ENCODE measurements at places on chromosomes 3 and 15. TPM values are rescaled to one million over a fixed set of nuclear protein-coding genes. Genes with fewer than 3 reads are reported as not detected.

The MESP2 gene
- 0.96 TPM for total RNA-seq

The SLC22A14 gene
- total RNA-seq, result 0.48 TPM

The CFAP100 gene
- not detected for total RNA-seq

GRCh38 chr3:18765662-18766061 lies 340.5 kb upstream of the SATB1 start:
- DNase-seq, result no peak

- DNase-seq, result no peak
Measured at GRCh38 chr15:35281515-35281914, 196.4 kb upstream of the NANOGP8 start.

GRCh38 chr3:33525232-33525631 lies 85.0 kb upstream of the UBP1 start:
- no peak for DNase-seq

GRCh38 chr3:141193066-141193830 lies 38.4 kb upstream of the PXYLP1 start:
- no peak for DNase-seq
